ENCODE measurements at places on chromosomes 4 and X.

GRCh38 chrX:9605484-9605883 is 140.6 kb downstream of the TBL1X start:
- DNase-seq = no peak

- DNase-seq = no peak
These were observed 31.3 kb downstream of the CD38 start for GRCh38 chr4:15809466-15809865.

DNA sequence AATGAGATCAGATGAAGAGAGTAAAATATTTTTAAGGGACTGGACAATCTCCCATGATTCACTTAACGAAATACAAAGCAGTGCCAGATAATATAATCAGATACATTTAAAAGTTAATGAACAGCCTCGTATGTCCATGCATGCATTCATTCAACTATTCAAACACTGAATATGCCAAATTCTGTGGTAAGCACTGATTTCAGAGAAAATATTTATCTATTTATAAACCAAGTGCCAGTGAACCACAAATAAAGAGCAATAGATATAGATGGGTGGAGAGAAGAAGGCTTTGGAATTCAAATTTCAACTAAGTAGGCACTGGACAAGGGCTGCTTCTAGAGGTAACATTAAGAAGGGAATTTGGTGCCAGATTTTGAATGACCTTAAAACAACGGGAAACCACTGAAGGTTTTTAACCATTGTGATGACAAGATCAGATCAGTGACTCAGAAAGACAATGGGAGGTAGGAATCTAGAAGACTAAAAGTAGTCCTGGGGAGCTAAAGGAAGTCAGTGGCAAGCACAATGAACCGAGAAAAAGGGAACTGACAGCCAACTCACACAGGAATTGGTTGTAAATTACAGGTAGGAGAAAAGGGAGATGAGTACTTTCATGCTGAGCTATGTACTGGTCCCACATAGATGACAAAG is 14.2 kb downstream of the ELOVL6 start:
- no peak for DNase-seq

DNA sequence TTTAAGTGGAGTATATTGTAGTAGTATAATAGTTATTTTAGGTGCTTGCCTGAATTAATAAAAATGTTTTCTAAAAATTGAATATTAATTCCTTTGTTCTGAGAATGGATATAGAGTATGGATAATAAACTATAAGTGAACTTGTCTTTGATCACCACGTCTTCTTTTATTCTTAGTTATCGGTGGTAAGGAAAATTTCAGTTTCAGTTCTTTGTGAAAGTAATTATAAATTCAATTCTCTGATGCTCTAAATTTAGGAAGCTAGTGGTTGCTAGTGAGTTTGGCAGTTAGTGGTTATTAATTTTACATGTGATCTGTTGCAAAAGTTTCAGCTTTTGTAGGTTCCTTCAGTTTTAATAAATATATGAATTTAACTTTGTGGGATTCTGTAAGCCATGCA is 30.8 kb downstream of the MRPL1 start:
- no peak for DNase-seq

DNA sequence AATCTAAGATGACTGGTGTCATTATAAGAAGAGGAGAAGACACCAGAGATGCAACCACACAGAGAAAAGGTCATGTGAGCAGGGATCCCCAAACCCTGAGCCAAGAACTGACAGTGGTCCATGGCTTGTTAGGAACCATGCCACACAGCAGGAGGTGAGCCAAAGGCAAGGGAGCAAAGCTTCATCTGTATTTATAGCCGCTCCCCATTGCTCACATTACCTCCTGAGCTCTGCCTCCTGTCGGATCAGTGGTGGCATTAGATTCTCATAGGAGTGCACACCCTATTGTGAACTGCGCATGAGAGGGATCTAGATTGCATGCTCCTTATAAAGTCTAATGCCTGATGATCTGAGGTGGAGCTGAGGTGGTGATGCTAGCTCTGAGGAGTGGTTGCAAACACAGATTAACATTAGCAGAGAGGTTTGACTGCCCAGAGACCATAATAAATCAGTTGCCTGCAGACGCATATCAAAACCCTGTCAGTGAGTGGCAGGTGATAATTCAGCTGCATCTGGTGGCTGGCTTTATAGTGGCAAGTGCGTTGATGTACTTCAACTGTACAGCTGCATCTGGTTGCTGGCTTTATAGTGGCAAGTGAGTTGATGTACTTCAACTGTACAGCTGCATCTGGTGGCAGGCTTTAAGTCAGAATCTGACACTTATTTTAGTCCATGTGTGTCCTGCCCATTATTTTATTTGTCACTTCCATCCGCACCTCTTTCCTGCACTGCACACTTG is 19.8 kb upstream of the CXCL2 start:
- DNase-seq = no peak

GRCh38 chr4:38935391-38936073 is 67.9 kb downstream of the FAM114A1 start:
- DNase-seq = no peak

DNA sequence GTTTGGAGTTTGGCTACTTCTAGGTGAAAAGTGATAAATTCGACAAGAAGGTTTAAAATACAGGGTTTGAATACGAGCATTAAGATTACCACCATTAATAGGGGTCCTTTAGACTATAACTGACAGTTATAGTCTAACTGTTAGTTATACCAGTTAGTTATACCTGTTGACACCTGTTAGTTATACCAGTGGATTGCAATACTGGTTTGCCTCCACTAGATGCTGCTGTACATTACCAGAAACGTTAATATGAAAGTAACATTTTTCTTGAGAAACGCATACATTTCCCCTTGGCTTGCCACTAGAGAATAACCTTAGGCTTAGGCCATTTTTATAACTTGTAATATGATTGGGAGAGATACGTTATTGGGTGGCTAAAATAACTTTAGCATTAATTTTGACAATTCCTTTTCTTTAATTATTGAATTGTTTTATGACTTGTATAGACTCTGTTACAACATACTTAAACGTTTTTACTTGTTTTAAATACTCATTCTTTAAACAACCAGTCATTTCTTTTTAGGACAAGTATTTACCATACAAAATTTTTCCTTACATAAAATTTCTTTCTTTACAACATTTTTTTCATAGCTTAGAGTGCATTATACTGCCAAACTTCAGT is 911.2 kb downstream of the FSTL5 start:
- DNase-seq = no peak

- no peak for DNase-seq
These were observed 327.2 kb upstream of the CNKSR2 start for GRCh38 chrX:21047034-21047455.

GRCh38 chr4:145881989-145882388 is 56.6 kb downstream of the ZNF827 start:
- DNase-seq = no peak

DNA sequence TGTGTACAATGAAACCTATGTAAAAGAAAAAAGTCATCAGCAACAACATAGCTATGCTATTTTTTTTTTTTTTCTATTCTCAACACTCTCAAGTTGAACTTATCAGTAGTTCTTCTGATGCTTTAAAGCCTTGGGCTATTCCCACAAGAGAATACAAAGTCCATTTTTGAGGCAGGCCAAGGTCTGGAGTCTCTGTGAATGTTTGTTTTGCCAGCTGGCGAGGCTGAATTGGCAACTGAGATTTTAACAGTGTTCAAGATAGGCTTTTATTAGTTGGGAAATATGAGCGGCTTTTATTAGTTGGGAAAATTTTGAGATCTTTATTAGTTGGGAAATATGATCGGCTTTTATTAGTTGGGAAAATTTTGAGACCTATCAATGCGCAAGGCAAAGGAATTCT is 336.6 kb downstream of the SLITRK2 start:
- no peak for DNase-seq

- DNase-seq = peak; percentile 65
These were observed 17.7 kb downstream of the IQSEC2 start for GRCh38 chrX:53263597-53264094.

DNA sequence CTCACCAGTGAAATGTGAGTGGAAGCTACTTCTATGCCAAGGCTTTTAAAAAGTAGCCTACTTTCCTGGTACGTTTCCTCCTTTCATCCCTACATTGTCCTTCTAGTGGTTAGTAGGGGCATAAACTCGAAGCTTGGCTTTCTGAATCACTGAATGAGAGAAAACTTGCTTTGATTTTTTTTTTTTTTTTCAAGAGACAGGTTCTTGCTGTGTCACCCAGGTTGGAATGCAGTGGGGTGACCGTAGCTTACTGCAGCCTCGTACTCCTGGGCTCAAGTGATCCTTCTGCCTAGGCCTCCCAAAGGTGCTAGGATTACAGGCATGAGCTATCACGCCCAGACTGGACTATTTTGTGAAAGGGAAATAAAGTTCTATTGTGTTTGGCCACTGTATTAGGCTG is 89.1 kb upstream of the IGFBP7 start:
- no peak for DNase-seq

DNA sequence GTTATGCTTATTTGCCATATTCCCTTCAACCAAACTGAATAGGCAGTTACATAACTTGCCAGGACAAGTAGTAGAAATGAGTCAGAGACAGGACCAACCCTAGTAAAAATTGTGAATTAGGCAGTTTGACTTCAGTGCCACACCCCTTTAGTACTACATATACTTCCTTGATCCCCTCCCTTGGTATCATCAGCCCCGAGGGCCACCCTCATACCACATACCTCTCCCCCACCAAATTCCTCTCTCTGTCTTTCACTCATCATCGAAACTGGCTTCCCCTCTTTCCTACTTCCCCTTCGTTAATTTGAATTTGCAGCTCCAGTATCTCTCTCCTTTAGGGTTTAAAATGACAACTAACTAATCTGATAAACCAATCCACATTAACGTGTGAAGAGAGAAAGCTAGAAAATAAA is 7.9 kb upstream of the PTPN13 start:
- no peak for DNase-seq

DNA sequence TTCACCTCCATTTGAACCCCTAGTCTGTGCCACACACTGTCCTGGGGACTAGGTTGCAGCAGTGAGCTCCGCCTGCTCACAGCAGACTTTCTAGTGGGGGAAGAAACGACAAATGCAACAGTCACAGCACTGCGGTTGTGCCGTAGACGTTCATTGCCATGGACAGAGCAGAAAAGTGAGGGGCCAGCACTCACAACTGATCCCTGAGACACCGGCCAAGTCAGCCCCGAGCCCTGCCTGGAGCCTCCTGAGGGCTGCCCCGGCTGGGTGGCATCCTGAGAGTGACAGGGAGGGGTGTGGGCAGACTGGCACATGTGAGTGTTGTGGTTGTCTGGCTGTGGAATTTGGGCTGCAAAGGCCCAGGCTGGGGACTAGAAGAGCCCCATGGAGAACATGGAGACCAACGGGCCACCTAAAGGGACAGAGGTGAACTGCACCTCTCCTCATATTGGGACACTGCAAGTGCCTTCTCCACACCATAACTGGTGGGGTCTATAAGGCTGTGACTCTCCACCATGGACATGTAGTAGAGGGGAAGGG is 4.6 kb downstream of the DUSP9 start:
- DNase-seq = no peak

GRCh38 chr4:172514801-172515200 is 653.8 kb upstream of the GALNT7 start:
- DNase-seq = no peak

DNA sequence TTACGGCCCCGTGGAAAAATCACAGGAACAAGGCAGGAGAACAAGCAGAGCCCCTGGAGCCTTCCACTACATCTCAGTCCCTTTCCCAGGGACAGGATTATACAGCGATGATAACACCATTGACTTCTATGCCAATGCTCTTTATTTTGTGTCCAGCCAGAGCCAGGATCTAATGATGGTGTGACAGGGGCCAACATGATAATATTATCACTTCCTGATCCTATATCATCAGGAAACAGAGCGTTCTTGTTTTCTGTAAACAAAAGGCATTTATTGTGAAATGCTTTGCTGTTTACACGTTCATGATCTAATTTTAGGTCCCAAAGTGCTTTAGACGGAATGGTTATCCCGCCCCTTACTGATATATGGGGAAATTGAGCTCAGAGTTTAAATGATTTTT is 12.8 kb downstream of the TMPRSS11E start:
- DNase-seq = no peak

GRCh38 chr4:42415281-42415680 is 18.0 kb downstream of the SHISA3 start:
- no peak for DNase-seq

DNA sequence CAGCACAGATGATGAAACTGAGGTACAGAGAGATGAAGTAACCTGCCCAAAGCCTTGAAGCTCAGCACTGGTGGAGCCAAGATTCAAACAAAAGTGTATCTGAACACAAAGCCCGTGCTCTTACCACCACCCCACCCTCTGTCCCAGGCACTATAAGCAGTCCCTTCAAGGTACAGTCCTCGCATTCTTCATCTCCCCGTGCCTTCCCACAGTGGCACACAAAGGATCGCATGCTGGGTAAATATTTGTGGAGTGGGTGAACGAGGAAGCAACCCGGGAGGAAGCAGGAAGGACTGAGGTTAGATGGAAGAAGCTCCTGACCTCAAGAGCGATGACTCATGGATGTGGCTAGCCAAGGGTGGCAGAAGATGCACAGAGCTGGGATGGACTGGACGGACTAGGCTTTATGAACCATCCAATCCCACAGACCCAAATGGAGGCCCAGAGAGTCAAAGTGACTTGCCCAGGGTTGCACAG is 18.4 kb downstream of the IQSEC2 start:
- no peak for DNase-seq

DNA sequence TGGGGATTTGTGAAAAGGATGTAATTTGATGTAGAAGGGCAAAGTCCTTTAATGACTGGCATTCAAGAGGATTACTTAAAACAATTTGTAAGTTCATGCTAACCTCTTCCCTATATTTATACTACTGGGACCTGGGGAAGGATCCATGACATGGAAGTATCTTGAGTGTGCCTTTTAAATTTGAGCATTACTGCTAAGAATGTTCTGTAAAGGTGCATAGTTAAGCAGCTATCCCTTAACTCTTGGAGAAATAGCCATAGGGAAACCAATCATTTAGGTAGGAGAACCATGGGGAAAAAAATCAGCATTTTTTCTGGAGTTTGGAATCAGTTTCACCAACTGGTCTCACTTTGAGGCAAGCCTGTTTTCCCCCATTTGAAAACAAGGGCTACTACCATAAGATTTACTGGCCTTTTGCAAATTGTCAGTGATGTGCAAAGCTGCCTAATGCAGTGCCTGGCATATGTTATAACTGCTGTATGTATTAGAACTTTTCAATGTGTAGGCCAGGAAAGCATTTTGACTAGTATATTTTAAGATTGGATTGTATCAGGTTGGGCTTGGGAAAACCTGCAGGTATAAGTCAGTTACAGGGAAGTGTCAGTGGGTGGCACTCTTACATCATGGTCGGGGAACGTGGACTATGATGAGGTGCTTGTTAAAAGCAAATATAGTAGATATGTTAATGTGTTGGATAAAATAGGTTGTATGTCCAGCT is 72.1 kb downstream of the PRSS12 start:
- DNase-seq = peak; percentile 31

GRCh38 chrX:132636080-132636479 is 147.2 kb upstream of the MBNL3 start:
- no peak for DNase-seq

DNA sequence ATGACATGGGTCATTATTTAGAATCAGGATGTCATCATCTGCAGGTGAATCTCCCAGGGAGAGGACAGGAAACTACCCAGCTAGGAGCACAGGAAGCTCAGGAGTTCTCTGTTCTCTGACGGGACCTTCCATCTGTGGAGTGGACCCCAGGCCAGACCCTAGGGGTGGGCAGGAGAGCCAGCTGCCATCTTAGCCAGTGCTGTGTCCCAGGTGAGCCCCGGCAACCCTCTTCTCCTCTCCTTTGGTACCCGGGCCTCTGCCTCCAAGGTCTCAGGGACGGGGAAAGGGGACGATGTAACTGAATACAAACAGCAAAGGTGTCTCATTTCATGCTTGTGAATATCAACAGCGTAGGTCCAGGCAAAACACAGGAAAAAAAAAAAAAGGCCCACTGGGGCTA is 48.5 kb downstream of the C4orf50 start:
- DNase-seq = no peak

- no peak for DNase-seq
These were observed 218.6 kb upstream of the HTR2C start for GRCh38 chrX:114365065-114365834.
